Endothelial cell (in vitro differentiated cells): ENCODE measurements at places on chromosomes 4 and X. TPM values are rescaled to one million over a fixed set of nuclear protein-coding genes. Genes with fewer than 3 reads are reported as not detected.

CLTRN gene
- 0.95 TPM for total RNA-seq

TMEM271 gene
- not detected for total RNA-seq

ZNF330 gene
- total RNA-seq: 41.8 TPM

IBSP gene
- total RNA-seq: not detected

SYTL5 gene
- total RNA-seq: not detected

NAT8L gene
- 0.36 TPM for total RNA-seq

MBNL3 gene
- total RNA-seq: 10.4 TPM

DGKK gene
- 0.49 TPM for total RNA-seq

DCUN1D4 gene
- total RNA-seq: 61.0 TPM

FAT1 gene
- 67.7 TPM for total RNA-seq

UGT2B10 gene
- total RNA-seq: not detected

DNA sequence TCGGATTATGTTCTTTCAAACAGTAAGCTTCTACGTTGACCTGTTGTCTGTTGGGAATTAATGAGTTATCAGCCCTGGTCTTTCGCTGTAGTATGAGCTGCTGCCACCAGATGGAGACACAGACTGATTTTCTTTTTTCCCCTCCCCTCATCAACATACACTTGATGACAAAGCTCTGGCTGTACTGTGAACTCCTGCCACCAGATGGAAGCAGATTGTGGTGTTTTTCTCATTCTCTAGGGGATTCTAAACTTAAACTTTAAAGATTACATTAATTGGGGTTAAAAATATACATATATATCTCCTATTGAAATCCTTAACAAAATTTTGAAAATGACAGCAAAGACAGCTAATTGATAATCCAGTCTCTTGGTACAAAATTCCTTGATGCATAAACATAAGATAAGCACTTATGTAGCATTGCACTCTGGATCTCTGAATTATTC lies 44.8 kb downstream of the SMS start:
- H3K4me3 ChIP-seq: no peak overlapping the region
- peaks cover 6% of the 10 kb centered on the region for H3K36me3 ChIP-seq
- peaks cover 2% of the 10 kb centered on the region for H3K27me3 ChIP-seq
- peak; percentile 56 for DNase-seq

- no peak for DNase-seq
- H3K27me3 ChIP-seq: no peaks in the 10 kb centered on the region
- H3K4me3 ChIP-seq: no peak overlapping the region
- H3K4me1 ChIP-seq: no peaks in the 10 kb centered on the region
Measured at GRCh38 chrX:78693536-78693935, 34.4 kb upstream of the RTL3 start.

- no peak overlapping the region for H3K4me3 ChIP-seq
- H3K4me1 ChIP-seq: peaks cover 71% of the 10 kb centered on the region
- peaks cover 2% of the 10 kb centered on the region for H3K27me3 ChIP-seq
- no peaks in the 10 kb centered on the region for H3K36me3 ChIP-seq
- no peak for DNase-seq
Measured at GRCh38 chr4:87017580-87018342, 83.0 kb downstream of the AFF1 start.

- peaks cover 17% of the 10 kb centered on the region for H3K4me1 ChIP-seq
- H3K4me3 ChIP-seq: no peak overlapping the region
Measured at GRCh38 chr4:139167774-139168444, 9.1 kb downstream of the ELF2 start.

DNA sequence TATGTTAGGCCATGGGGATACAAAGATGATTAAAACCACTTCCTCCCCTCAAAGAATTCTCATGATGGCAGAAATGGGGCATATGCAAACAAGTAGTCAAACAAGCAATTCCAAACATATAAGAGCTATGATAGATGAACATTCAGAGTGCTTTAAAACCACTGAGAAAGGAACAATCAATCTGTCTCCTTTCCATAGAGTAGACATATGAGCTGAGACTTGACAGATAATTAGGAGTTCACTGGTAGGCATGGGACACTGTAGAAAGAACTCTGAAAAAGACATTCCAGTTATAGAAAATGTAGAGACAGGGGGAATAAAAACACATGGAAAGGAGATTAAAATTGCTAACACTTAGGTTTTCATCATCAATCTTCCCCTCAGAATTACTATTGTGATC lies 372.8 kb downstream of the KLHL4 start:
- DNase-seq: no peak
- H3K27me3 ChIP-seq: no peaks in the 10 kb centered on the region
- H3K27ac ChIP-seq: no peak overlapping the region
- no peaks in the 10 kb centered on the region for H3K36me3 ChIP-seq
- no peak overlapping the region for H3K4me3 ChIP-seq

DNA sequence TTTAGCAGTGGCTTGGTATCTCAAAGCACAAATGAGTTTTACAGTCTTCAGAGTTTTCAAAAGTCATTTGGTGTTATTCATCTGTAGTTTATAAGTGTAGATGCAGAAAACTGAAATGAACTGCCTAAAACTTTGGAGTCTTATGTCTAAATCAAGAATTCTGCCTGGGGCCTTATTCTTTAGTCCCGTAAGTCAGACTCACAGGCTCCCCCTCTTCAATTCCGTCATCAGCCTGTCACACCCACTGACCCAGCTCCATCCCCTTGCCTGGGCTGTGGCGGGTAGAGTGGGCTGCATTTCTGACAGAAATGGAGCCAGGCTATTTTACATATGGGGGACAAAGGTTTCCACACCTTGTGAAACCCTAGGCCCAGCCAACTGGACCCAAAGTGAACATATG lies 44.3 kb downstream of the TSPAN5 start:
- H3K4me1 ChIP-seq: peaks cover 13% of the 10 kb centered on the region
- no peak overlapping the region for H3K4me3 ChIP-seq
- no peaks in the 10 kb centered on the region for H3K36me3 ChIP-seq
- peaks cover 1% of the 10 kb centered on the region for H3K27me3 ChIP-seq
- DNase-seq: no peak

DNA sequence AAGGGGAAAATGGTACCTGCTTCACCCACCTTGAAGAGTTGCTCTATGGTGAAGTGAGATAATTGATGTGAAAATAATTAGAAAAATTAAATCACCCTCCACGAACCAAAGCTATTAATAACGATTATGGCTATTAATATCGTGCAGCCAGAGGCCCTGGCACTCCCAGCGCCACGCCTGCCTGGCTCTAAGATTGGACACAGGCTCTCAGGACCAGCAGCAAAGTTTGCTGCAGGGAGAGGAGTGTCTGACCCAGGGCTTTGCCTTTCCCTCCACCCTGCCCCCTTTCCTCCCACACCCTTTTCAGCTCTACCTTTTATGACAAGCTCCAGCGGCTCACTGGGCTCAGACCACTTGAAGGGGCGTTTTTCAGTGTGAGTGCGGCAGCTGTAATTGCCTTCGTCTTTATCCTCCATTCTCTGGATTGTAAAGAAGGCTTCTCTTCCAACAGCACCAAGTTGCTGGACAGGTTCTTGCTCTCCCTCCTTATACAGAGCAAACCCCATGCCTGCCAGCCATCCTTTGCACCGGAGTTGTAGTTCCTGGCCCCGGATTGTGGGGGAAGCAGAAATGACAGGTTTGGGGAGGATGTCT lies 11.5 kb downstream of the IGSF1 start:
- H3K4me1 ChIP-seq: no peaks in the 10 kb centered on the region
- H3K27me3 ChIP-seq: no peaks in the 10 kb centered on the region
- no peak for DNase-seq
- H3K4me3 ChIP-seq: no peak overlapping the region

GRCh38 chr4:81804849-81805248 lies 333.1 kb upstream of the RASGEF1B start:
- peaks cover 3% of the 10 kb centered on the region for H3K36me3 ChIP-seq
- no peak overlapping the region for H3K27ac ChIP-seq

- DNase-seq: no peak
- H3K36me3 ChIP-seq: no peaks in the 10 kb centered on the region
- peaks cover 14% of the 10 kb centered on the region for H3K4me1 ChIP-seq
- no peak overlapping the region for H3K4me3 ChIP-seq
- peak overlapping the region; percentile 95 for H3K27ac ChIP-seq
- no peaks in the 10 kb centered on the region for H3K27me3 ChIP-seq
Measured at GRCh38 chr4:141352909-141353525, 132.3 kb downstream of the ZNF330 start.

DNA sequence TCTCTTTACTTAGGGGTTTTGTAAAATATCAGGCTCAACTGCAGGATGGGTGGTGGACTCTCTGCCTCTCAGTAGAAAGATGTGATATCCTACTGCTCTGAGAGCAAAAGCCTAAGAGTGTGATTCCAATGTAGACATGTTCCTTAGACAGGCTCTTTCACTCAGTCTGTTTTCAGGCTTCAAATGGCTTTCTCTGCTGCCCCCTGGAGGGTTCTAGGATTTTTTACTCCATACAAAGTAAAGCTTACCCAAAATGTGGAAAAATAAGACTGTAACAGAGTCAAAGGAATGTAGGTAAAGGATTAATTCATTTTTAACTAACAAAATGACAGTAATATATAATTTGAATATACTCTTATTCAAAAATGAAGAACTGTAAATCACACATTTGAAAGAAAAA lies 32.1 kb downstream of the ZGRF1 start:
- no peaks in the 10 kb centered on the region for H3K27me3 ChIP-seq
- no peaks in the 10 kb centered on the region for H3K36me3 ChIP-seq
- no peaks in the 10 kb centered on the region for H3K4me1 ChIP-seq
- no peak overlapping the region for H3K4me3 ChIP-seq
- DNase-seq: peak; percentile 63

DNA sequence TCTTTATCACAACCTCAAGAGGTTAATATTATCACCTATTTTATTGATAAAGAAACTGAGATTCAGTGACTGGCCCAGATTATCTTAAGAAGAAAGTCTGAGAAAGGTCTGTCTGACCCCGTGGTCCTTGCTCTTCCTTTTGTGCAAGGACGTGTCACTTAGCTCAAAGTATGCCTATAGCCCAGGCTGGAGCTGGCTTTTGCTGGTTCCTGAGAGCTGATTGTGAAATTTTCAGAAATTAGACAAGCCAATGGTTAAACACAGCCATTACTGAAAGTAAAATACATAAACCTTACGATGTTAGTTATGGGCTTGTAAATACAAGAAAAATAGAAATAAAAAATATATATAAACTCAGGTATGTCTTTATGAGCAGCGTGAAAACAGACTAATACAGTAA lies 70.1 kb downstream of the CHRNA9 start:
- peaks cover 9% of the 10 kb centered on the region for H3K36me3 ChIP-seq
- no peaks in the 10 kb centered on the region for H3K4me1 ChIP-seq
- no peak overlapping the region for H3K4me3 ChIP-seq

- H3K27me3 ChIP-seq: no peaks in the 10 kb centered on the region
- H3K4me1 ChIP-seq: no peaks in the 10 kb centered on the region
- DNase-seq: no peak
- no peaks in the 10 kb centered on the region for H3K36me3 ChIP-seq
- H3K27ac ChIP-seq: no peak overlapping the region
Measured at GRCh38 chrX:132063862-132064261, 40.8 kb downstream of the STK26 start.

GRCh38 chr4:1771555-1772305 lies 21.4 kb upstream of the FGFR3 start:
- no peaks in the 10 kb centered on the region for H3K4me1 ChIP-seq
- no peak overlapping the region for H3K27ac ChIP-seq
- no peaks in the 10 kb centered on the region for H3K36me3 ChIP-seq
- peaks cover 9% of the 10 kb centered on the region for H3K27me3 ChIP-seq

DNA sequence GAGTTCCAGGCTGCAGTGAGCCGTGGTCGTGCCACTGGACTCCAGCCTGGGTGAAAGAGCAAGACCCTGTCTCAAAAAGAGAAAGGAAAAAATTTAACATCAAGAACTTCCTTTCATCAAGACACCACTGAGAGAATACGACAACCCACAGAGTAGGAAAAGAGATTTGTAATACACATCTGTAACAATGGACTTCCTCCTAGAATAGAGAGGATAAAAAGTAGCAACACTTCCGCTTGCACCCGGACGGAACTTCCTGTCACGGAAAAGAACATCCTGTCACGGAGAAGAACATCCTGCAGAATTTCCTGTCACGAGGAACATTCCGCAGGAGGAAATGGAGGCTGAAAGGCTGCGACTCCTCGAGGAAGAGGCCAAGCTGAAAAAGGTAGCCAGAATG lies at the start of gene DCAF4L1:
Gene DCAF4L1, plus strand, starts transcription at position 301 of the 400 bp plus-strand sequence. Its CDS starts 37 bp downstream, at position 338.
- H3K27me3 ChIP-seq: peaks cover 11% of the 10 kb centered on the region
- peak within 1 kb of the TSS; percentile 70 for H3K27ac ChIP-seq
- peaks cover 7% of the 10 kb centered on the region for H3K36me3 ChIP-seq
- DNase-seq: peak; percentile 11
- H3K4me1 ChIP-seq: peaks cover 21% of the 10 kb centered on the region
- peak within 1 kb of the TSS; percentile 40 for H3K4me3 ChIP-seq

GRCh38 chrX:32954125-32954524 lies 257.2 kb downstream of the DMD start:
- H3K4me3 ChIP-seq: no peak overlapping the region
- H3K27me3 ChIP-seq: no peaks in the 10 kb centered on the region
- H3K36me3 ChIP-seq: no peaks in the 10 kb centered on the region

DNA sequence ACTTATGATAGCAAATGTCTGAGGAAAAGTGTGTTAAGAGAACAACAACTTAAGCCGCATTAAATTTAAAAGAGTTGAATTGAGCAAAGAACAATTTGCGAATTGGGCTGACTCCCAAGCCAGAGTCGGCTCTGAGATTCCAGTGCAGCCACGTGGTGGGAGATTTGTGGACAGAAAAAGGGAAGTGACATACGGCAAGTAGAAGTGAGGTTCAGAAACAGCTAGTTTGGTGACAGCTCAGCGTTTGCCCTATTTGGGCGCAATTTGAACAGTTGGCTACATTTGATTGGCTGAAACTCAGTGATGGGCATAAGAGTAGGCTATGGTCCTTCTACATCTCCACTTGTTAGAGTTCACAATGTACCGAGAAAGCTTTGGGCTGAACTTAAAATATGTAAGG lies 124.0 kb downstream of the PRKX start:
- no peaks in the 10 kb centered on the region for H3K36me3 ChIP-seq
- H3K27me3 ChIP-seq: no peaks in the 10 kb centered on the region
- H3K4me3 ChIP-seq: no peak overlapping the region
- H3K4me1 ChIP-seq: no peaks in the 10 kb centered on the region
- DNase-seq: no peak

GRCh38 chr4:5393911-5394513 lies 314.3 kb downstream of the EVC2 start:
- no peak for DNase-seq
- H3K36me3 ChIP-seq: no peaks in the 10 kb centered on the region
- no peak overlapping the region for H3K4me3 ChIP-seq
- H3K27ac ChIP-seq: no peak overlapping the region
- H3K27me3 ChIP-seq: peaks cover 7% of the 10 kb centered on the region

GRCh38 chr4:55116450-55116849 lies 8.9 kb downstream of the KDR start:
- peaks cover 4% of the 10 kb centered on the region for H3K27me3 ChIP-seq
- H3K4me3 ChIP-seq: peak overlapping the region; percentile 88
- DNase-seq: peak; percentile 35
- H3K4me1 ChIP-seq: peaks cover 77% of the 10 kb centered on the region
- H3K27ac ChIP-seq: peak overlapping the region; percentile 87

DNA sequence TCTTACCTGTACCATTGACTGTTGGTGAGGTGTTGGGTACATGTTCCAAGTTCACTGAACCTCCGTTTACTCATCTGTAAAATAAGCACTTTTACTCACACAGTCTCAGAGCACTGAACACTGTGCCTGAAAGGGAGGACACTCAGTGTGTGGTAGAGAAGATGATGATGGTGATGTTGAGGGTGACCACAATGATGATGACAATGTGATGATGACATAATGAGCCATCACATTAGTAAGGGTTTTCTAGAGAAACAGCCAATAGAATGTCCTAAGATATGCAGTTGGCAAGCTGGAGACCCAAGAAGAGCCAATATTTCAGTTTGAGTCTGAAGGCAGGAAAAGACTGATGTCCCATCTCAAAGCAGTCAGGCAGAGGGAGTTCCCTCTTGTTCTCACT lies 315.4 kb upstream of the IGFBP7 start:
- DNase-seq: no peak
- H3K4me3 ChIP-seq: no peak overlapping the region
- H3K36me3 ChIP-seq: peaks cover 11% of the 10 kb centered on the region
- H3K27ac ChIP-seq: no peak overlapping the region
- no peaks in the 10 kb centered on the region for H3K27me3 ChIP-seq
- H3K4me1 ChIP-seq: peaks cover 5% of the 10 kb centered on the region
